ENCODE measurements at places on chromosomes 16 and 17. TPM values are rescaled to one million over a fixed set of nuclear protein-coding genes. Genes with fewer than 3 reads are reported as not detected.

The CALB2 gene
- not detected for total RNA-seq

The HASPIN gene
- total RNA-seq = 7.5 TPM

The CDK5RAP3 gene
- 45.1 TPM for total RNA-seq

The SOCS3 gene
- total RNA-seq = 24.0 TPM

The MAF gene
- total RNA-seq = 0.61 TPM

The HCRT gene
- not detected for total RNA-seq

The BRIP1 gene
- 8.2 TPM for total RNA-seq

The ATXN7L3 gene
- total RNA-seq = 38.3 TPM

The DCTPP1 gene
- total RNA-seq = 48.1 TPM

The AP2B1 gene
- 83.5 TPM for total RNA-seq

The ATP2A1 gene
- total RNA-seq = 0.30 TPM

The FOXF1 gene
- 0.65 TPM for total RNA-seq

The KRTAP9-2 gene
- total RNA-seq = not detected

The KRTAP2-2 gene
- total RNA-seq = not detected

The TERB1 gene
- total RNA-seq = not detected

The TBC1D3I gene
- not detected for total RNA-seq

The GFAP gene
- total RNA-seq = 0.65 TPM

The TPPP3 gene
- total RNA-seq = 0.15 TPM

The ASGR1 gene
- 9.1 TPM for total RNA-seq

The IL34 gene
- total RNA-seq = 1.4 TPM

The MYH1 gene
- not detected for total RNA-seq

The CX3CL1 gene
- 2.3 TPM for total RNA-seq

The CAVIN1 gene
- total RNA-seq = 669 TPM

The CES5A gene
- not detected for total RNA-seq

The TBC1D3D gene
- total RNA-seq = not detected

The KIFC3 gene
- 43.5 TPM for total RNA-seq

The DNAI2 gene
- not detected for total RNA-seq

The PFN1 gene
- total RNA-seq = 292 TPM

The PRR15L gene
- not detected for total RNA-seq

The SLFN14 gene
- not detected for total RNA-seq

The KRT20 gene
- not detected for total RNA-seq

The SHCBP1 gene
- 27.0 TPM for total RNA-seq

The MAPT gene
- total RNA-seq = under 0.01 TPM

The PSMB3 gene
- total RNA-seq = 549 TPM

The KRT39 gene
- not detected for total RNA-seq

The GGT6 gene
- total RNA-seq = not detected

The TLCD2 gene
- 0.91 TPM for total RNA-seq

The PDPR gene
- total RNA-seq = 13.6 TPM

The CCL1 gene
- total RNA-seq = not detected

The TMED6 gene
- total RNA-seq = not detected

The TP53TG3 gene
- total RNA-seq = not detected

The NDUFAB1 gene
- 143 TPM for total RNA-seq

The SPATA2L gene
- total RNA-seq = 20.2 TPM

The HBM gene
- total RNA-seq = not detected

The CTRL gene
- 0.32 TPM for total RNA-seq

The KLHDC4 gene
- total RNA-seq = 24.0 TPM

The USP43 gene
- total RNA-seq = not detected

The C1QTNF1 gene
- 17.9 TPM for total RNA-seq

The C16orf74 gene
- total RNA-seq = 10.7 TPM

The LDHD gene
- total RNA-seq = 1.4 TPM

The CBX8 gene
- 2.6 TPM for total RNA-seq

The TPSG1 gene
- not detected for total RNA-seq
